Hindlimb muscle (tissue), 1 donor: ENCODE measurements at places on chromosomes 2 and 18.
A peak's percentile ranks its signal among the peaks of the same experiment; 100 is the strongest.

DNA sequence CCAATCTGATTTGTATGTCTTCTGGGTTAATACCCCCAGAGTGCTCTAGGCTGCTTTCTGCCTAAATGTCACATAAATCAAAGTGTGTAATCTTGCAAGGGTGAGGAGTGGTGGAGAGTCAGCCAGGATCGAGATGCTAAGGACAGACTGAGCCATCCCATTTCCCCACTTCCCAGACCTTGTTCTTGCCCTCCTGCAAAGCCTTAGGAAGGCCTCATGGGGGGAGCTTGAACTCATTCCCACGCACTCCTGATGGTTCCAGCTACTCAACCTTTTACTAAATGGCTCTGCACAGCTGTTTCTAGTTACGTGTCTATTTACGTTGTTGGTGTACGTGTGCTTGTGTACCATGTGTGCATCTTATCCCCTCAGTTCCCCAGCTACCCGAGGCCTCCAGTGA lies 423.6 kb upstream of the TNP1 start:
- no peak for DNase-seq

- peak; percentile 64 for DNase-seq
Observed at GRCh38 chr2:232628466-232629128, 4.8 kb upstream of the EFHD1 start.

GRCh38 chr2:133503323-133503722 lies 64.9 kb downstream of the NCKAP5 start:
- no peak for DNase-seq

- DNase-seq = no peak
Observed at GRCh38 chr2:238369591-238370040, 49.3 kb downstream of the TRAF3IP1 start.

GRCh38 chr2:95071856-95072255 lies 46.3 kb downstream of the MAL start:
- DNase-seq = no peak

DNA sequence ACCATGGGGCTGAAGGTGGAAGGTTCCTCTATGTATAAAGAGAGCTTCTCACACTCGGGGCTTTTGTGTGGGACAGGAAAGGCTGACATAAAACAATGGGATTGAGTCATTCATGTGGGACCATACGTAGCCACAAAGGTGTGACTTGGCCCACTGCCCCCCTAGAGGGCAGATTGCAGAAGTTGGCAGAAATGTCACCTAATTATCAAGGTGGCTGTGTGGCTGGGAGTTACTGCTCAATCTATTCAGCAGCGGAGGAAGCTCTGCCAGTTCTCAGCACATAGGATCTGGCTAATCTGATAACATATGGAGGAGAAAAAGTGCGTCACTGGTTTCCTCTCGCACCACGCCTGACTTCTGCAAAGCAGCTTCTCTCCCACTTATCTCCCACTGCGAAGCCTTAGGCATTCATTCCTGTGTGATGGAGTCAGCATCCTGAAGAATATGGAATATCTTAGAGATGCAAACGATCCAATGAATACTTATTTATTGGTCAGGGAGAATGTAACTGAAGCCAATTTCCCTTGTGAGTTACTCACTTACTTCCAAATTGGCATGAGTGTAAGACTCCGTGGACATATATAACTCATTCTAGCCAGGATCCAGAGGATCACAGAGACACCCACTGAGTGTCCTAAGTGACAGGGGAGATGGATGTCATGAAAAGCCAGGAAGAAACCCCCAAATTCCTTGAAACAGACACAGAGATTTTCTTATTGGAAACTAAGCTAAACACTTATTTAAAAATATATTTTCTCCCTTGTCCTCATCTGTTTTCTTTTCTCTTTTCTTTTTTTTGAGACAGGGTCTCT lies 344.8 kb downstream of the TGIF1 start:
- no peak for DNase-seq

DNA sequence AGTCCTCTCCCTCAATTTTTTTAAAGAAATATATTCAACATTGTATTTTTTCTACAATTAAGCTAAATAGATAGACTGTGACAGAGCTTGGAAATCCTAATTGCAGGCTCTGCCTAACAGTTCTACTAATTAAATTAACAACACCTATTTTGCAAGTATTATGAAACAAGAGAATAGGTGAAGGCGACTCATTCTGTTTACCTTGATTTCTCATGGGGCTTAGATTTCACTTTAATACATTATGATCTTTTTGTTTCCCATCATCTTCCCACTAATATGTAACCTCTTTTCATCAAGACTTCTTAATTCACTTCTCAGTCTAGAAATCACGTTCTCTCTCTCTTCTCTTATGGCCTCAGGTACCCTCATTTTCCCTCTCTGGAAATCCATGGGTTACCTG lies 42.7 kb upstream of the TANK start:
- no peak for DNase-seq

DNA sequence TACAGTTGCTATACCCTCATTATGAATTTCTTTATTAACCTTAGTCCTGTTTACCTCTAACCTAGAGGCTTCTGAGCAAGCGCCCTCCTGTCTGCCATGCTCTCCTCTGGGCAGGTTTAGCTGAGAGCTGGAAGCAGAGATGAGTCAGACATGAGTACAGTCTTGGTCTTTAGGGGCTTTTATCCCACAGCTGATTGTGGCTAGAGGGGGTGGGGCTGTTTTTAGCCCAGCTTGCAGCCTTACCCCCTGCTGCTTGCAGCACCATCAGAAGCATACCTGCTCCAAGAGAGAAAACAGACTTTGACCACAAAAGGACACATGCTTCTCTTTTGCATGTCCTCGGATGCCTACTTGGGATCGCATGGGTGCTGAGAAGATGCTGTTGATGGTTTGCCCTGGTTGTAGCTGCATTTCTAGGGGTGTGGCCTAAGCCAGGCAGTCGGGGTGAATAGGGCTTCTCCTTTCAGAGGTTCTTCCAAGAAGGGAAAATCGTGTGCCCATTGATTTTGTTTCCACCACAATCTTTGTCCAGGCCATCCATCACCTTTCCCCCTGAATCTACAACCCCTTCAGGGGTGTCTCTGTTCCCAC lies 115.0 kb upstream of the LGALSL start:
- no peak for DNase-seq

- DNase-seq = no peak
Observed at GRCh38 chr2:80068038-80068731, 236.4 kb downstream of the LRRTM1 start.

GRCh38 chr2:124027182-124027581 lies 2.1 kb downstream of the CNTNAP5 start:
- DNase-seq = peak; percentile 23

- DNase-seq = no peak
Observed at GRCh38 chr2:146820672-146821071, 1024.2 kb upstream of the ACVR2A start.

- DNase-seq = no peak
Observed at GRCh38 chr2:144320491-144320890, 199.4 kb downstream of the ZEB2 start.

- DNase-seq = no peak
Observed at GRCh38 chr2:113284476-113284875, 5.8 kb upstream of the PAX8 start.

- no peak for DNase-seq
Observed at GRCh38 chr2:27773959-27774358, 2.4 kb downstream of the MRPL33 start.

DNA sequence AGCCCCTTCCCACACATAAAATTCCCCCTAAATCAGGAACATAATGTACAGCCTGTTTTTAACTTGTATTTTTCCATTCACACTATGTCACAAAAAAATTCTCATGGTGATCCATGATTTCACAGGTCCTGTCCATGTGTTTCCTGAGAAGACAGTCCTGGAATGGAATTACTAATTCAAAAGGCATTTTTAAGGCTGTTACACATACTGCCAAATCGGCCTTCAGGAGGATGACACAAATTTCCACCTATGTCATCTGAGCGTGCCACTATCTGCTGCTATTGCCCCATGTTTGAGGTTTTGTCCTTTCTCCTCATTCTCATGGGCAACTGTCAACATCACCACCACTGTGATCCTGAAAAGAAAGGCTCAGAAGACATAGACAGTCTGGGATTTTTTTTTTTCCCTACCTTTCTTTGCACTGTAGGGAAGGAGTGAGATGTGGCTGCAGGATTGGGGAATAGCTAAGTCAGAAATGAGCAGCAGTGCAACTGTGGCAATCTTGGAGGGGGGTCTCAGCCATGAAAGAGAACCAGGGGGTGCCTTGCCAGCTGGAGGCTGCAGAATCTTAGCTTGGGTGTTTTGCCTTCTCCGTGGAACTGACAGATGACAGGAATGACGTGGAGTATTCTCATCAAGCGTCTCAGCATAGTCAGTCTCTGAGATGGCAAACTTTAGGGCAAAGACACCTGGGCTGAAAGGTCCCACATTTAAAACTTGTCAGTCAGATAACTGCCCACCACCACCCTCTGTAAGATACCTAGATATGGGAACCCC lies 73.4 kb downstream of the MARCHF4 start:
- no peak for DNase-seq

- DNase-seq = no peak
Observed at GRCh38 chr18:47251289-47252120, at the start of gene SKOR2. TSS of gene SKOR2 (minus strand) at chr18:47251660. CDS start at chr18:47249183, 2,477 bp downstream.

DNA sequence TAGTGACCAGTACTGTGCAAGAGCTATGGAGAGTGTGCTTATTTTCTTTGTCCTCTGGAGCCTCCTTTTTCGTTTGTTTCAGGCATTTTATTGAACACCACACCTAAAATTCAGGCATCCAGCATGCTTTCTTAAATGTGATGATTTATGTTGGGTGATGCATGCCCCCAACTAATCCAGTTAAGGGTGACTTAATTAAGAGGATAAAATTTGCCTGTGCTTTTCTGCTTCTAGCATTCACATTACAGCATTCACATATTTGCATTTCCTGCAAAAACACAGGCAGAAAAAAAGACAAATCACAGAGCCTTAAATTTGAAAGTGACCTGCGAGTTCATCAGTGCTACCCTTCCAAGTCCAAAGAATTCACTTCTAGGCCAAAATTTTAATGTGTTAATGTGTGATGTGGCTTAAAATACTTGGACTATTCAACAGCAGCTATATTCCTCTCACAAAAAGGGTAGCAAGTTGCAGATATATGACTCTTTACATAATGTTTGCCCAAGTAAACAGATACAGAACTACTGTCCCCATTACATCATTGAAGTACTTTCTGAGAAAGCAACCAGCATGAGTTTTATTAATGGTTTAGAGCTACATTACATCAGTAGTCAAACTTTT lies 286.5 kb downstream of the THSD7B start:
- DNase-seq = no peak

GRCh38 chr2:21422050-21422449 lies 298.3 kb downstream of the TDRD15 start:
- no peak for DNase-seq

DNA sequence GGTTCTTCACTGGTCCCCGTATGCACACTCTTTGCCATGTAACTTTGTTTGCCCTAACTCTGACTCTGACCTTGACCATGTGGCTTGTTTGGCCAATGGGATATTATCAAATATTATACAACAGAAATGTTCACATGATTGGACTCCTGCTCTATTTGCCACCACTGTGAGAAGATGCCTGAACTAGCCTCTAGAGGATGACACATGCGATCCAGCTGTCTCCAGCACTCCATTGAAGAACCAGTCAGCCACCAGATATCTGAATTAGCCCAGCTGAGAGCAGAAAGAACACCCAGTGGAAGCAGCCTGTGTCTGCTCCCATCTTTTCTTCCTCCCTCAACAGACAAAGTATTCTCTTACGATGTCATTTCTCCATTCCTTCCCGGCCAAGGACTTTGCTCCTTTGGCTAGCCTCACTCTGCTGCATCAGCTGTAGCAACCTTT lies 412.1 kb downstream of the IRS1 start:
- no peak for DNase-seq

GRCh38 chr2:51693640-51694039 lies 661.7 kb upstream of the NRXN1 start:
- DNase-seq = no peak

DNA sequence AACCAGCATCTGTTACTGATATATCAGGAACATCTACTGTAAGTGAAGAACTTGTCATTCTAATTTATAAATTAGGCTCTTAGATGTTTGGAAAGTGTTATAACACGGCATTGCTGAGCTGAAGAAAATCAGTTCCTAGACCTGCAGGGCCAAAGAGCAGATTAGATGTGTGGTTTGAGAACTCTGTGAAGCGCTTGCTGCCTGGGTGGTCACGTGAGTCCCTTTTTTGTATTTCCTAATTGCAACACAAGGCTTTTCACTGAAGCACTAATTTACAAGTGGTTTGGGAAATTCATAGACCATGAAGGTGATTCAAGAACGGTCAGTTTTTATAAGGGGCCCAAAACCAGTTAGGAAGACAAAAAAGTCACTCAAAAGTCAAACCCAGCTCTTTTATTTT lies 106.9 kb upstream of the SP3 start:
- DNase-seq = no peak

- no peak for DNase-seq
Observed at GRCh38 chr2:195304310-195304709, 352.7 kb upstream of the SLC39A10 start.

GRCh38 chr2:208798698-208799097 lies 392.1 kb downstream of the PTH2R start:
- DNase-seq = no peak

DNA sequence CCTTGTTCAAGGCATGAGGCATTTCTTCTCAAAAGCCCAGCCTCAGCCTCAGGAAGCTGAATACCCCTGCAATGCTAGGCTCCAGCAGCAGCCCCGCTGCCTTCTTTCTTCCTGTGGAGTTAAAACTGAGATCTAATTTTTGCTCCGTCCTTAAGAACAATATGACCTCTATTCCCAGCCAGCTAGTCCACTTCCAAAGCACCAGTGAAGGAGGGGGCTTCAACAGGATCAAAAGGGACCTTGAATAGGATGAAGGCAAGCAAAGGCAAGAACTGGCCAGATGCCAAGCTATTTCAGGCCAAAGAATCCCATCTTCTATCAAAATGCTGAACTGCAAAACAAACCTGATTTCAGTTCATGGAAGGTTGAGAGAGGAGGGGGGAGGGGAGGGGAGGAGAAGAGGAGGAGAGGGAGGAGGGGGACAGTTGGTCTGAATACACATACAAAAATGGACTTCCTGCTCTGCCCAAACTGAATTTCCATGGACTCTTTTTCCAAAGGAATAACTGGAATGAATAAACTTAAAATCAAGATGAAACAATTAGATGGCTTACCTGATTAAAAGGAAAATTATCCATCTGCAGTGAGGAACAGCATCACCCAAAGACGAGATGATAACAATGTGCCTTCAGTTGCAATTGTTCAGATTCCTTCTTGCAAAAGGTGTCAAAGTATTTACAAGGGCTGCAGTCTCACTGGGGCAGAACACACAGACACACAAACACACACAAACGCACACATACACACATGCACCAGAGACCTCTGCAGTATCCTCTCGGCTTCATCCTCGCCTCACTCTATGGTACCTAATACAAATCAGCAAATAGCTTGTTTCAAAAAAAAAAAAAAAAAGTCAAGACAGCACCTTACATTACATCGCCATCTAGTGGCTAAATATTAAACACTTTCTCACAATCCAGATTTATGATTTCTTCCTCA lies at the start of gene SCN1A:
Gene SCN1A, minus strand, starts transcription at position 804 of the 939 bp plus-strand sequence. CDS start 54,399 bp downstream, outside the sequence.
- DNase-seq = peak; percentile 19

GRCh38 chr2:238231251-238231793 lies 8.5 kb downstream of the HES6 start:
- DNase-seq = peak; percentile 58
